ENCODE measurements at places on chromosomes 6 and 20.

GRCh38 chr6:52304983-52305390 is 20.4 kb upstream of the MCM3 start:
- no peak for DNase-seq

GRCh38 chr6:14265049-14266021 is 147.8 kb downstream of the CD83 start:
- DNase-seq = no peak

- no peak for DNase-seq
These were observed 204.9 kb downstream of the SOX4 start for GRCh38 chr6:21798468-21798867.

DNA sequence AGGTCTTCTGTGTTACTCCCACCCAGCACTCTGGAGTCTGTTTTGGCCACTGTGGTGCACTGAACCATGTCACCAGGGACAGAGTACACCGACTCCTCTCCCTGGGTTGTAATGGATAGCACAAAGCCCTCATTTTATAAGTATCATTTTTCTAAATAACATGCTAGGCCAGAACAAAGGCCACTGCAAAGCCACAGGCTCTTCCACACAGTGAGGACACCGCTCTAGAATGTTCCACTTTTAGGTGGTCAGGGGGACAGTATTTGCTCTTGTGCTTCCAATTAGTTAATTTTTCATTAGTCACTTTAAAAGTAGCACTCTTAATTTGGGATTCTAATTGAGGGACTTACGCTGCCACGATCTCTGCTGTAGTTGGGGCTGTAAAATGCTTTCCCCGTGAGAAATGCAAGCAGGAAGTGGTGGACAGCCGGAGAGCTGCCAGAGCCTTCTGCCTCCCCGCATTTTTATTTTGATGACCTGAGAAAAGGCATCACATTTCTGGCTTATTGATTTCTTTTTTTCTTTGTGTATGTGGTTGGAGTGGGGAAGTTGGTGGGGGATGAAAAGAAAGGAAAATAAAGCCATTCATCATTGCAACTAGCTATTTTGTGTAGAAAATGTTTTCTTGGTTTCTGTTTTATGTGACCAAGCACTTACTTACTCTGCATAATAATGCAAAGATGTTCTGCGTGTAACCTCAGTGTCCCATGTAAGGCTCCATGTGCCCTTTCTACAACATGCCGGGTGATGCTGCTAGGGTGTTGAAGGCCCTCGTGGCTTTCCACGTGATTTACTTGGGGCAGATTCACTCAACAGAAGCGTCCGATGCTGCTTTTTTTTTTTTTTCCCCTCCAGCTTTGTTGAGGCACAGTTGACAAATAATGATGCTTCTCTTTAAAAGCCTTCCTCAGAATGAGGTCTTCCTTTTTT is 195.9 kb downstream of the SASH1 start:
- no peak for DNase-seq

DNA sequence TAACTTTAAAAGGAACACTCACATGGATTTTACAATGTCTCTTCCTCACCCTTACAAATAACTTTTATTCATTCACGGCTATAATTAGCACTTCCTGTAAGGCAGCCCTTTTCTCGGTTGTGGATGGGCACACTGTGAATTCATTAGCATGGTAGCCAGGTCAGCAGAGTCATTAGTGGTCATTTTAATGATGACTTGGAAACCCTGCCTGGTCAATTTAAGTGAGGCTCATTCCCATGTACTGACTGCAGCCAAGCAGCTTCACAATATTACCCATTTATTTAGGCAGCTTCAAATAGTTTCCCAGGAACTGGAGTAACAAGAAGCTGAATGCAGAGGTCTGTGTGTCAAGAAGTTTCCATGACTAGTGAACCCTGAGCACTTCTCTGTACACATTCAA is 248.8 kb downstream of the KHDC1L start:
- DNase-seq = no peak

- no peak for DNase-seq
These were observed 255.4 kb upstream of the IRAK1BP1 start for GRCh38 chr6:78611886-78612480.

- DNase-seq = no peak
These were observed 272.5 kb upstream of the SGK1 start for GRCh38 chr6:134590449-134590848.

- no peak for DNase-seq
These were observed 171.6 kb downstream of the ARID1B start for GRCh38 chr6:156948807-156949206.

- no peak for DNase-seq
These were observed 123.7 kb downstream of the AKAP7 start for GRCh38 chr6:131258816-131259476.

DNA sequence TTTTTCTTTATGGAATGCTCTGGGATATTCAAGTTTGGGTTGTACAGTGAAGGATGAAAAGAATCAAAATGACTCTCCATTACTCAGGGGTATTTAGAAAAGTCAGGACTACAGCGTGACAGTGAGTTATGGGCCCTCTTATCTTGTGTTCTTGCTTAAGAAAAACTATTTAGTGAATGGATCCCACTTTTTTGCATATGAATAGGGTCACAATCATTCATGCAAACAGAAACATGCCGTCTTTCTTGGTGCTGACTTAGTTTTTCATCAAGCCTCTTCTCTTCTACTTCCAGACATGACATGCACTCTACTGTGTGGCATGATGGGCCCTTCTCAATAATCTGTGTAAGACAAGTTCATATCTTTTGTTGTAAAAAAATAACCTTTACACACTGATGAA is 488.4 kb upstream of the MMS22L start:
- DNase-seq = no peak

All from activated CD8-positive, alpha-beta T cell treated with anti-CD3 and anti-CD28 coated beads for 36 hours (primary cell).